Naive thymus-derived CD4-positive, alpha-beta T cell (primary cell): ENCODE measurements at places on chromosomes 5 and 9. TPM values are rescaled to one million over a fixed set of nuclear protein-coding genes. Genes with fewer than 3 reads are reported as not detected.

The SCGB3A2 gene
- not detected in 2 replicates for total RNA-seq

The SRP19 gene
- total RNA-seq, result 70.9 and 83.5 TPM in 2 replicates

The ADGRV1 gene
- total RNA-seq, result 0.05 TPM in 1 of 2 replicates, not detected in the other

The PRSS3 gene
- total RNA-seq, result not detected in 2 replicates

The PKD2L2 gene
- total RNA-seq, result not detected

The FYB1 gene
- total RNA-seq, result 635 TPM

The FOXD4L5 gene
- 1.2 TPM for total RNA-seq

The PCDHB5 gene
- 0.11 TPM for total RNA-seq

The TPRN gene
- total RNA-seq, result 8.5 TPM

The NR2F1-AS1 gene
- total RNA-seq, result not detected in 2 replicates

The CNTLN gene
- total RNA-seq, result 0.30 TPM

The SLC4A9 gene
- not detected for total RNA-seq

The GABRA1 gene
- total RNA-seq, result not detected
